ENCODE measurements at places on chromosomes 4 and X.

DNA sequence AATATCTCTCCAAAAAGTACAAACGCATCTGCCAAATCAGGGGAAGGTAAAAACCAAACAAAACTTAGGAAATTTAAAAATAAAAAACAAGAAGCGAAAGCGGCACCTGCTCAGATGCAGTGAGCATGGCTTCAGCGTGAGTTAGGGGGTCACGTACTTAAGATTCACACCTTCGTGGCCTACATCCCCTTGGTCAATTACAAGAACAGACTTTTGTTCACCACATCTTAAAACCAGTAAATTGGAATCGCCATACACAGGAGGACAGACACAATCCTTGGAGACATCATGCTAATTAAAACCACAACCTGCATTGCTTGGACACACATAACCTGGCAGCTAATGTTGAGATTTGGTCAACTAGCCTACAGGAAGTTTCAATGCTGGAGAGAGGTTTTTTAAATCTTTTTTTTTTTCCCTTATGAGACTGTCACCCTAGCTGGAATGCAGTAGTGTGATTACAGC, 12.5 kb upstream of the SEL1L3 start:
- no peak for DNase-seq

GRCh38 chr4:2280531-2281300, 18.8 kb upstream of the MXD4 start:
- no peak for DNase-seq

- DNase-seq = no peak
Measured at GRCh38 chrX:24175276-24175675, 25.7 kb downstream of the ZFX start.

GRCh38 chr4:142883040-142883832, 37.1 kb upstream of the INPP4B start:
- peak; percentile 41 for DNase-seq

- DNase-seq = peak; percentile 79
Measured at GRCh38 chrX:109774706-109775105, 41.6 kb upstream of the ACSL4 start.

DNA sequence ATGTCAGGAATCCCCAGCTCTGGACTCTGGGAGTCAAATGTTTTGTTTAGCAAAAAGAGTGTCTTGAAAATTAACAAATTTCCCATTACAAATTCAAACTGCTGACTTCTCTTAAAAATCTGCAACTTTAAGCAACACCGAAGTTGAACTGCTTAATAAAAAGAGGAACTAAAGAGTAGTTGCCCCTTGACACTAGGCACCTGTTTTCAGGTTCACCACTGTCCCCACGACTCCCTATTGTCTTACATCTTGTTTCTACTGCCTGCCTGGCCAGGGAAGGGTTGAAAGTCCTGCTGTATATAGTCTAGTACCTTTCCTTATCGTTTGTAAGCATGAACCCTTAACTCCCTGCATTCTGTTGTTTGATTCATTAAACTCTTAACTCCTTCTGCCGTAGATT, 173.9 kb downstream of the SCFD2 start:
- DNase-seq = peak; percentile 12

- DNase-seq = no peak
Measured at GRCh38 chr4:69910016-69910782, 20.7 kb upstream of the CSN1S1 start.

GRCh38 chr4:22191565-22191964, 243.0 kb upstream of the KCNIP4 start:
- no peak for DNase-seq

DNA sequence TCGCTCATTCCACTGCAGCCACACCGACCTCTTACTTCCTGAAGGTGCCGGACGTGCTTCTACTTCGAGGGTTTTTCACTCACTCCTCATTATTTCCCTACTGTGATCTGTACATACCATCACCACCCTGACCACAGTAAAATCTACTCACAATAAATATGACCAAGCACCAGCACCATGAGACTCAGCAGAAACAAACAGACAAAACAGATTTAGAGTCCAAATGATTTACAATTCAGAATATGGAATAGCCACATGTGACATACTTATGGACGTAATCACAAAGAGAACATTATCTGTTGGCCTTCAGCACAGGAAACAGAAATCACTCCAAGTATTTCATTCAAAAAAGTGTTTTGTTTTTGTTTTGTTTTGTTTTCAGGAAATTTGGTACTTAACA, 16.1 kb upstream of the KLB start:
- no peak for DNase-seq

GRCh38 chr4:88147799-88148217, 10.6 kb downstream of the ABCG2 start:
- DNase-seq = no peak

DNA sequence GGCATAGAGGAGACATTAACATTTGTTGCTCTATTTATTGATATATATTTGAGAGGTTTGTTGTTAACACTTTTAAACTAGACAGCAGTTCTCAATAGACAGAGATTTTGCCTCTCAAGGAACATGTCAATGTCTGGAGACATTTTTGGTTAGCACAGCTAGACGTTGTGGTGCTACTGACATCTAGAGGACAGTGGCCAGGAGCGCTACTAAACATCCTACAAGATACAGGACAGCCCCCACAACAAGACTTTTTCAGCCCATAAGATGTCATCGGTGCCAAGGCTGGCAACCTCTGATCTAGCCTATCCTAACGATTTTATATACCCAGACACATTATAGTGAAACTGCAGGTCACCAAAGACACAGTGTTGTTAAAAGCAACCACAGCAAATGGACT, 18.4 kb upstream of the CTSO start:
- peak; percentile 49 for DNase-seq
